CD14-positive monocyte (primary cell): ENCODE measurements at places on chromosomes 13 and 19.

GRCh38 chr19:48663667-48664066 lies 9.2 kb downstream of the NTN5 start:
- no peak for DNase-seq

- no peak for DNase-seq
Observed at GRCh38 chr19:12202250-12202649, 39.4 kb downstream of the ZNF136 start.

GRCh38 chr19:15045506-15045905 lies 3.8 kb upstream of the CASP14 start:
- no peak for DNase-seq

DNA sequence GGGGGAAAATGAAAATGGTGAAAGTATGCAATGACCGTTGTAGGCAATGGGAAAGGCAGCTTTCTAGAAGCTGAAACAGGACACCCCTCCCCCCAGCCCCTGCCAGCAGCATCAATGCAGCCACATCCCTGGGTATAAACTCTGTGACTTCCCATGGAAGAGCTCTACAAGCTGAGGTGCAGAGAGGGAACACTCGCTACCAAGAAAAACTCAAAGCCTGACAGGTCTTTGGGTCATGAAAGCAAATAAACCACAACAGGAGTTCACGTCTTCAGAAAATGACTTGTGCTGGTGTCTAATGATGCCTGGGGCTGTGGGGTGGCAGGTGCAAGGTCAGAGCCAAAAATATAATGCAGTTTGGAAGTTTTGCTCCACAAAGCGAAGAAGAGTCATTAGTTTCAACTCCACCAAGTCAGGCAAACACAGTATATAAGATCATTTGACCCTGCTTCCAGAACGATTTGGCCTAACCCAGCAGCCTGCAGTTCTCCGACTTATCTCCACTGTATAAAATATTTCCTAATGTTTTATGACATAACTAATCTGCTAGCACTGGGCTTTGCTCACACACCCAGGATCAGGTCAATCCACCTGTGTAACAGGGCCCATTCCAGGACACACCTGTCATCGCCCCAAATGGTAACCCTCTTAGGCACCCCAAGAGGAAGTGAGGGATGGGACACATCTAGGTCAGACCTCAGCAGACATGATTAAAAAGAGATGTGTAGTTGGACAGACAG lies 102.1 kb downstream of the IRS2 start:
- DNase-seq: no peak

DNA sequence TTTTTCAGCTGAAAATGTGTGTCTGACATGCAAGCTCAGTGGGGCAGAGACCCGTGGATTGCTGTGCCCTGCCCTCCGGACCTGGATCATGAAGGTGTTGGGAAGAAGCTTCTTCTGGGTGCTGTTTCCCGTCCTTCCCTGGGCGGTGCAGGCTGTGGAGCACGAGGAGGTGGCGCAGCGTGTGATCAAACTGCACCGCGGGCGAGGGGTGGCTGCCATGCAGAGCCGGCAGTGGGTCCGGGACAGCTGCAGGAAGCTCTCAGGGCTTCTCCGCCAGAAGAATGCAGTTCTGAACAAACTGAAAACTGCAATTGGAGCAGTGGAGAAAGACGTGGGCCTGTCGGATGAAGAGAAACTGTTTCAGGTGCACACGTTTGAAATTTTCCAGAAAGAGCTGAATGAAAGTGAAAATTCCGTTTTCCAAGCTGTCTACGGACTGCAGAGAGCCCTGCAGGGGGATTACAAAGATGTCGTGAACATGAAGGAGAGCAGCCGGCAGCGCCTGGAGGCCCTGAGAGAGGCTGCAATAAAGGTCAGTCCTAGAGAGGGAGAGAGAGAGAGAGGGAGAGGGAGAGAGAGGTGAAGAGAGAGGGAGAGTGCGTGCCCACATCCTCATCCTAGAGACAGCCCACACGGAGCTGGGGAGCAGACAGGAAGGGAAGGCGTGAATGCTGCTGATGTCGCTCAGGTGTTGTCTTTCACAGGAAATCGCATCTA lies 5.1 kb upstream of the DCUN1D2 start:
- DNase-seq: no peak

- no peak for DNase-seq
Observed at GRCh38 chr19:32403291-32403995, 2.1 kb upstream of the DPY19L3 start.

- DNase-seq: no peak
Observed at GRCh38 chr13:79435561-79435990, 29.5 kb upstream of the RBM26 start.

- peak; percentile 4 for DNase-seq
Observed at GRCh38 chr13:77415253-77416071, 88.6 kb upstream of the MYCBP2 start.

GRCh38 chr13:26599403-26599802 lies 41.9 kb downstream of the WASF3 start:
- no peak for DNase-seq

GRCh38 chr13:53013113-53013512 lies 15.5 kb upstream of the OLFM4 start:
- DNase-seq: no peak

- DNase-seq: no peak
Observed at GRCh38 chr19:30593975-30594745, 222.0 kb downstream of the ZNF536 start.

DNA sequence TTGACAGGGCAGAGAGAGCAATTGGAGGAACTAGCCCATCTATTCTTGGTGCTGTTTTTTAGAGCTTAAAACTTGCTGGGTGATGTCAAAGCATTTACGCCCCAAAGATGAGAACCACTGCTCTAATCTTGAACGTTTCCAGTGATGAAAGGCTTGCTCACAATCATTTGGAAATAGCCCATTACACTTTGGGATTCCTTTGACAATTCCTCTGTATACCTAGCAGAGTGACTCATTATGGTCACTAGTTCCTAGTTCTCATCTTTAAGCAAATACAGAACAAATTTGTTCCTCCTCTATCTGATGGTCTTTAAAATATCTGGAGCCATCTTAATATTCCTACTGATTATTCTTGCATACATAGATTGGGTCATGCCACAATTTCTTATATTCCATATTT lies 112.3 kb downstream of the GPC6 start:
- DNase-seq: no peak

- DNase-seq: peak; percentile 3
Observed at GRCh38 chr13:113158946-113159345, 498 bp downstream of the PROZ start.

DNA sequence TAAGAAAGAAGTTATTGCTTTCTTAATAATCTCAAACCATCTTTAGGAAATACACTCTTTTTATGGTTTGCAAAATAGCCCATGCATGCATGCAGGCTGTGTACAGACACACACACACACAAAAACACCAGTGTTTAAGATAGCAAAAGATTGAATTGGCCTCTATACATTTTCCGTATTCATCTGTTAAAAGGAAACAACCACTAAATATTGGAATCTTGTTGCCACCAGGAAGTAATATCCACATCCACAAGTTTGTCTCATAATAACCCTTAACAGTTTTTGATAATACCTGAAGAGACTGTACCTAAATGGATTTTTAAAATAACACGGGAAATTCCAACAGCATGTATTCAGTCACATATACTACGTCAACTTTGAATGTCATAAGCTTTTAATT lies 7.3 kb upstream of the MAB21L1 start:
- no peak for DNase-seq

DNA sequence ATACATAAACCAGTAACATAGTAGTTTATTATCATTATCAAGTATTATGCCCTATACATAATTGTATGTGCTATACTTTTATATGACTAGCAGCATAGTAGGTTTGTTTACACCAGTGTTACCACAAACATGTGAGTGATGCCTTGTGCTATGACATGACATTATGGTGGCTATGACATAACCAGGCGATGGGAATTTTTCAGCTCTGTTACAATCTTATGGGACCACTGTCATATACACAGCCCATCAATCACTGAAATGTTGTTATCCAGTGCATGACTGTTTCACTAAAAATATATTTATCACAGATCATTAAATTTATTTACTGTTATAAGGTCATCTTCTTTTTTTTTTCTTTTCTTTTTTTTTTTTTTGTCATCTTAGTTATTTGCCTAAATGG lies 674.5 kb downstream of the PCDH17 start:
- no peak for DNase-seq

GRCh38 chr13:23889615-23890607 lies 711 bp upstream of the MIPEP start:
- DNase-seq: peak; percentile 11

- DNase-seq: no peak
Observed at GRCh38 chr13:33328701-33329100, 43.1 kb upstream of the STARD13 start.

DNA sequence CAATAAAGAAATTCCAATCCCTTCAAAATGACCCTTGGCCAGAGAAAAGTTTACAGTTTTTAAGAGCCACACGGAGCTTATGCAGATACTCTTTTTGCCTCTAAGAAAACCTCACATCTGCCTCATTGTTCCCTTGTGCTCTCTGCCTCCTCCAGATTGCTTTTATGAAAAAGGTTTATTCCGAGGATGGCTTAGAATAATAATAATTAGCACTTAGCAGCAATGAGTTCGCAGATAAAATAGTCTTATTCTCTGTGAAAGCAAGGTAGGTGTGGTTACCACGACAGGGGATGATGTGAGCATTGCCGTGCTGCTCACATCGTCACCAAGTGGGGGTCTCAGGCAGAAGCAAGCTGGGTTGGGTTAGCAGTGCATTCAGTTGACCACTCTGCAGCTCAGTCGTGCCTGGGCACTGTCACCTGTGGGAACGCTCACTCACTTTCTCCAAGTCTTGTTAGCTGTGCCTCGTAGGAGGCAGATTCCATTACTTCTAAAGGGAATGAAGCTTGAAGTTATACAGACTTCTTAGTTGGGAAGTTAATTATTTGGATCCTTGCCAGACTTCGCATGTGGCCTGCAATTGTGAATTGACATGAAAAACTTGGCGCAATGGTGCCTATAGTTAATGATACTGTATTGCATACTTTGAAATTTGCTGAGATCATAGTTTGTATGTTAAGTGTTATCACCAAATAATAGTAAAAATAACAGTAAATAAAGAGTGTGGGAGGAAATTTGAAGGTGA lies 157.2 kb downstream of the MYO16 start:
- DNase-seq: no peak

DNA sequence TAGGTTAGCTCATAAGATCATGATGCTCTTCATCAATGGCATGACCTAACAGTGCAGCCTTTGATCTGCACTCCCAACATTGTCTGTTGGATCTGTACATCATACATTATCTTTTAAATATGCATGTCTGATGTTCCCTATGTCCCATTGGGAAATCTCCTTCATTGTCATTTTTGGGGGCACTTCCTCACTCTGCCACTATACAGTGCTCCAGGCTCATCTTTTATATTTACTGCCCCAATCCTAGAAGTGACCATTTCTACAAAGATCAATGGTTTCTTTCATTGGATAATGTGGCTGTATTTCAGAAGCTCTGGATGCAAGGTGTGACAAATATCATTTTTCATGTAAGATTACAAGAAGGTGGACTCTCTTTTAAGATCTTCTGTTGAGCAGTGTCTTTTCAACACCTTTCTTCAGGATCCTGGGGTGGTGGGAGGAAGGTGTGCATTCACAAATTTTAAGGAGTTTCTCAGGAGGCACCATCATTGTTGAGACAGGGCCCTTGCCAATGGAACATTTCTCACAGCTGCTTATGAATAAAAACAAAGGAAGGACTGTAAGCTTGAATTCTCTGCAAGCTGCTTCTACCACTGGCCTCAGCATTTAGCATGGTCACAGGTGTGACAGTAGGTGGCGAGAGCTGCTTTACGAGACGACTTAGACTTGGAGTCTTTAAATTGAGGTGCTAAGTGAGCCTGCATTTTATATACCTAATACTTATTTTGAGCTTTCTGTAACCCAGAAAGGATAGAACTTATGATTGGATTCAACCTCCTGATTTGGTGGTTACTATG lies 403.0 kb downstream of the LMO7 start:
- DNase-seq: no peak

- no peak for DNase-seq
Observed at GRCh38 chr13:33206945-33207614, 78.5 kb downstream of the STARD13 start.
